ENCODE measurements at places on chromosomes 3 and 15.

DNA sequence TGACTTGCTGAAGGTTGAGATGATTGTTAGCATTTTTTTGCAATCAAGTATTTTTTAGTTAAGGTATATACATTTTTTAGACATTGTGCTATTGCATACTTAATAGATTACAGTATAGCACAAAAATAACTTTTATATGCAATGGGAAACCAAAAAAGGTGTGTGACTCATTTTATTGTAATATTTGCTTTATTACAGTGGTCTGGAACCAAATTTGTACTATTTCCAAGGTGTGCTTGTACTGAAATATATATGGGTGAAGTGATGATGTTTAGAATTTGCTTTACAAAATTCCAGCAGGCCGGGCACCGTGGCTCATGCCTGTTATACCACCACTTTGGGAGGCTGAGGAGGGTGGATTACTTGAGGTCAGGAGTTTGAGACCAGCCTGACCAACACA, 29.1 kb upstream of the TBC1D23 start:
- no peak for DNase-seq

DNA sequence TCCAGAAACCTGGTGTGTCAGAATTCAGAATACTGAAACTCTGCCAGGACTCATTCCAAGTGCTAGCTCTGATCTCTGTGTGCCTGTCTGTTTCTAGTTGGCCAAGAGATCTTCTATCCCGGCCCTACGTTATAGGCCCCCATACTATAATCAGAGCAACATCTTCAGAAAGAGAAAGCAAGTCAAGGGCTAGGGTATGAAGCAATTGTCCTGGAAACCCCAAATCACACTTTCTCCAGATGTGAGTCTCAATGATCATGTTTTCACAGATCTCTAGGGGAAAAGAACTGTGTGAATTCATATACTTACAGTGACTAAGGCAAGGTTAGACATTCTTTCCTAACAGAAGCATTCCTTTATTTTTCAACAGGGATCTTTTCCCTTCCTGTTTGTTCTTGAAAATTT, 309.7 kb downstream of the SLC9A9 start:
- no peak for DNase-seq

DNA sequence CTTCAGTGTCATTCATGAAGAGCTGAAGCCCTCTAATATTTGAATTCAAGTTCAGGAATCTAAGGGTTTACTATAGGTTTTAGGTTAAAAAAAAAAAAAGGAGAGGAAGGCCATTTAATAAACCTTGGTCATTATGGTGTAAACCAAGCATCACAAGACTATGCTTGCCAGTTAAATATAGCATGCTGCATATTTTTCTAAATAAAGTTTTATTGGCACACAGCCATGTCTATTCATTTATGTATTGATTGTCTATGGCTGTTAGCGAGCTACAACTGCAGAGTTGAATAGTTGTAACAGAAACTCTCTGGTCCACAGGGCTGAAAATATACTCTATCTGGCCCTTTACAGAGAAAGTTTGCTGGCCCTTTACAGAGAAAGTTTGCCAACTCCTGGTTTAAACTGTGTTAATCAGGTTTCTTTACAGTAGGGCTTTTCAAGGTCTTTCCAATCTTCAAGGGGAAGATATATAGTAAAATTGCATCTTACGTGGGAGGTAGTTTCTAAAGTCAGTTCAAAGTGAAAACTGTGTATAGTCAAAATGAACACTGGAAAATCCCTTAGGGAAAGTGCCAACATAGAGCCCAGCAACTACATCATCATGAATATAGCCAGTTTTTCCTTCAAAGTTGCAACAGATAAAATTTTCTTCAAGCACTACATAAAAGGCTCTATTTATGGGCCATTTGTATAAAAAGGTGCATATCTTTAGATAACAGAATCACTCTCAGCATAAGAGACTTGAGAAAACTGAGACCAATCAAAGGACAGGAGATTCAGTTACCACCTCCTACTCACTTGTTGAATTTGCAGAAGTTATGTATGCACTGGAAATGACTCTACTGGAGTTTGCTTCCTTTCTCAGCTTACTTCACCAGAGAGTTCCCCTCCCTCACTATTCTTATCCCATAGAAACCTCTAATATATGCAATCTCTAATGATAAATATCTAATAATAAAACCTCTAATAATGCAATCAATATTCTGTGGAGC, 49.7 kb upstream of the FRMD4B start:
- no peak for DNase-seq

- no peak for DNase-seq
Observed at GRCh38 chr3:5458526-5458925, 271.0 kb downstream of the EDEM1 start.

DNA sequence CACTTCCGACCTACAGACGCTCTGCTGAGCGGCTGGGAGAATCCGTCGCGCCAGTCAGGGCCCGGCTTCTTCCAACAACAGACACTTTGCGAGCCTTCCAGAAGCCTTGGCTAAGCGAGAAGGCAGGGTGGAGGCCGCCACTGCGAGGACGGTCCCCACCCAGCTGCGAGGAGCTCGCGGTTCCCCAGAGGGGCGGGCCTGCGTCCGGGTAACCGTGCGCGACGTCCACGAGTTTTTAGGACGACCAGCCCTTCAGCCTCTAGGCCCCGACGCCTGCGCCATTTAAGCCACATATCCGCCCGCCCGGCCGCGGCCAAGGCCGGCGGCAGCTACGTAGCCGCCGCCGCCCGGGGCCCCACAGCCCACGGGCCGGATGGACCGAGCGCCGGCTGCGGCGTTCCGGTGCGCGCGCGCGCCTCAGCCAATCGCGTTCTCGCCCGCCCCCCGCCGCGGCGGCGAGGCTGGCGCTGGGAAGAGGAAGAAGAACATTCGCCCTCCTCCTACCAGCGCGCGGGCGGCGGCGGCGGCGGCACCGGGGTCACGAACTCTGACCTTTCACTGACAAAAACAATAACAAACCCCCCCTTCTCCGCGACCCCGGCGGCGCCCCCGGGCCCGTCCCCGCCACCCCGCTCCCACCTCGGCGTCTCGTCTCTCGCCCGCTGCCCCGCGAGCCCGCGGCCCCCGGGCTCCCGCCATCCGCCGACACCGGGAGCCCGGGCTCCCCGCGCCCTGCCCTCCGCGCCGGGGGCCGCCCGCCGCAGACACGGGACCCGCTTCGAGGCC, at the start of gene NR2C2:
Gene NR2C2, plus strand, starts transcription at position 484 of the 786 bp plus-strand sequence. CDS start 56,332 bp downstream, outside the sequence.
- peak; percentile 56 for DNase-seq

GRCh38 chr3:57709031-57709430, 16.2 kb upstream of the DENND6A start:
- DNase-seq = no peak

GRCh38 chr3:28590216-28590615, 241.6 kb upstream of the AZI2 start:
- DNase-seq = no peak

GRCh38 chr15:79641841-79642240, 209.7 kb downstream of the MINAR1 start:
- no peak for DNase-seq

DNA sequence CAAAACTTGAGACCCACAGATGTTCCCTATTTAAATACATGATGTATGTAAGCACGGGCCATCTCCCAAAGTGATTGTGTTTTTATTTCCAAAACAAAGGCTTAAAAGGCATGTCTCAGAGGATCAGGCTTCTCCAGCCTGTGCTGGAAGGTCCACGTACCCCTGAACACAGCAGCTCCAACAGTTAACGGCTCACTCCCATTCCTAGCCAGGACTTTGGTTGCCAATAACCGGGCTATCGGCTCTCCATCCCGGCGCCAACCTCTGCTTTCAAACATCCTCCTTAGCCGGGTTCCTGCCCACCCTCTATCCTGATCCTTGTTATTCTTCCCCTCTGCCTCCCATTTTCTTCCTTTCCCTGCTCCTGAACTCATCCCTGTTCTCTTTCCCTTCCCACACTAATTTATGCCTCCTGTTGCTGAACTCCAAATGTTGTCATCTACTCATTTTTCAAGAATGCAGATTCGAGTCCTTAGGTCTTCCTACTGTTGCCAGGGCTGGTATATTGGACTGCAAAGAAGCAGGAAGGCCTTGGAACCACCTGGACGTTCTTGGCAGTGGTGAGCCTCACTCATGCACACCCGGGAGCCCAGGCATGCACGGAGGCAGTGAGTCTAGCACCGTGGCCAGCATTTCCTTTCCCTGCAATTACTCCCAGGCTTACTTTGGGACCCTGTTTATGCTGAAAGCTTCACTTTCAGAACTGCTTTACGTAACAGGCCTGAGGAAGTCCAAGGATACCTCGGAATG, 128.4 kb upstream of the RAD18 start:
- DNase-seq = no peak

DNA sequence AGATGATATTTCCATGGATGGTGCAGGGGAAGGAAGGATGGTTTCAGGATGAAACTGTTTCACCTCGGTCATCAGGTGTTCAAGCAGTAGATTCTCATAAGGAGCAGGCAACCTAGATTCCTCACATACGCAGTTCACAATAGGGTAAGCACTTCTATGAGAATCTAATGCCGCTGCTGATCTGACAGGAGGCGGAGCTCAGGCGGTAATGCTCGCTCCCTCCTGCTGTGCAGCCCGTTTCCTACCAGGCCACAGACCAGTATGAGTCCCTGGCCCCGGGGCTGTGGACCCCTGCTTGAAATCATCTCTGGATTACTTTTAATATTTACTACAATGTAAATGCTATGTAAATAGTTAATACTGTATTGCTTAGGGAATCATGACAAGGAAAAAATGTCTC, 241.8 kb downstream of the ROBO2 start:
- no peak for DNase-seq

- DNase-seq = no peak
Observed at GRCh38 chr3:73010158-73010557, 13.5 kb downstream of the PPP4R2 start.

GRCh38 chr3:13896473-13897154, 16.7 kb upstream of the WNT7A start:
- DNase-seq = no peak

GRCh38 chr3:11438646-11439045, 166.4 kb downstream of the ATG7 start:
- no peak for DNase-seq

DNA sequence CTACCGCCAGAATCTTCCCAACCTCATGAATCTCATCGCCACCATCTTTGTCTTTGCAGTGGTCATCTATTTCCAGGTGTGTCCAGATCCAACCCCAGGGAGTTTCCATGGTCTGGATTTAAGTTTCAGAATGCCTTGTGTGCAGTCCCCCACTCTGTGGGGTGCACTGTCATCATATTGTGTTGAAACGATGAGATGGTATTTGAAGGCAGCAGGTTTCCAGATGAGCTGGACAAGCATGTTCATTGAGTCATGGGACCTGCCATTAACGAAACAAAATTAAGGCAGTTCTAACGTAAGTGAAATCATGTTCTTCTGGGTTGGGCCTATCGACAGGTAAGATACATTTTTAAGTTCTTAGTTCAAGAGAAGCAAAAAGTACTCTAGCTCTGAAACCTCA, 12.7 kb downstream of the SEC61A1 start:
- no peak for DNase-seq

GRCh38 chr3:16589867-16590624, 15.2 kb downstream of the DAZL start:
- DNase-seq = no peak

GRCh38 chr3:55558316-55558715, 71.2 kb upstream of the WNT5A start:
- DNase-seq = no peak

DNA sequence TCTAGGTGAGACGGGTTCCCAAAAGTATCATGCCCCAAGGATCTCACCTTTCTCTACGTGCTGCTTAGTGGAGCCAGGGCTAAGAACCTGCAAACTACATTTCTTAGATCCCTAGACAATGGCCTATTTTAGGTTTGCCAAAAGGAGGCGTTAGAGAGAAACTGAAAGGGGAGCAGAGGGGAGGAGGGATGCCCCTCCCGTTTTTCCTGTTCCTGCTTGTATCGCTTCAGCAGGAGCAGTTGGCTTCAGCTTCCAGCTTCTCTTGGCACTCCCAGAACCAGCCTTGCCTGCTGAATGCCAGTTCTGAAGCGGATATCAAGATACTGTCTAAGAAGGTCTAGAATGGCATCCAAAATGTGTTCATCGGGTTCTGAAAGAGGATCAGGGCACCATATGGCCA, 58.4 kb upstream of the ABHD17C start:
- no peak for DNase-seq

- DNase-seq = no peak
Observed at GRCh38 chr3:52769786-52770455, 819 bp downstream of the NEK4 start.

- DNase-seq = no peak
Observed at GRCh38 chr3:52222319-52223221, 2.9 kb downstream of the TLR9 start.

DNA sequence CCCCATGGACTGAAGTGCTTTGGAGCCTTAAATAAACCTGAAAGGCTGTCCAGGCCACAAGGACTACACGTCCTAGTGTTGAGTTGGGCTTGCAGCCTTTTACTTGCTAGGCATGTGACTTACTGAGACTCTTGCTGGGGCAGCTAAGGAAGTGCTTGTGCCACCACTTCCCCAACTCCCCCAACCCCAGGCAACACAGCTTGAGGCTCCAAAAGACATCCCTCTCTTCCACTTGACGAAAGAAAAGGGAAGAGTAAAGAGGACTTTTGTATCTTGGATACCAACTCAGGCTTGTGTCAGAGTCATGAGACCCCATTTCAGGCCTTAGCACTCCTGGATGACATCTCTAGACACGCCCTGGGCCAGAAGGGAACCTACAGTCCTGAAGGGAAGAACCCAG, 109.8 kb downstream of the XRN1 start:
- no peak for DNase-seq

- no peak for DNase-seq
Observed at GRCh38 chr3:72719137-72719536, 129.1 kb downstream of the SHQ1 start.

- no peak for DNase-seq
Observed at GRCh38 chr3:37444696-37445095, 270.3 kb upstream of the LRRFIP2 start.

- no peak for DNase-seq
Observed at GRCh38 chr3:193942516-193943055, 193.4 kb upstream of the HES1 start.

DNA sequence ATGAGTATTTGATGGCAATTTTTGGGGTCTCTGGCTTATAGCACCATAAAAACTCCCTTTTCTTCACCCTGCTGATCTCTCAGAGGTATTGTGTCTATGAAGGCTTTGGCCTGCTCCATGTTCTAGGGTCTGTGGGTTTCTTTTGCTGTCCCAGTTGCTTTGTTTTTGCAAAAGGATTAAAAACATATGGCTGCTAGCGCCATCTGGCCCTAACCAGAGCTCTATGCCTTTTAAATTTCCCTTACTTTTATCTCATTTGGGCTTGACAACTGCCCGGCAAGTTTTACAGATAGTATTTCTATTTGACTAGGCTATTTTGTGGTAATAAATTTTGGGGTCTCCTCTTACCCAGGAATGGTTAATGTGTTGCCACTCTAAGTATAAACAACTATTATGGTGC, 6.4 kb upstream of the GHRL start:
- no peak for DNase-seq

DNA sequence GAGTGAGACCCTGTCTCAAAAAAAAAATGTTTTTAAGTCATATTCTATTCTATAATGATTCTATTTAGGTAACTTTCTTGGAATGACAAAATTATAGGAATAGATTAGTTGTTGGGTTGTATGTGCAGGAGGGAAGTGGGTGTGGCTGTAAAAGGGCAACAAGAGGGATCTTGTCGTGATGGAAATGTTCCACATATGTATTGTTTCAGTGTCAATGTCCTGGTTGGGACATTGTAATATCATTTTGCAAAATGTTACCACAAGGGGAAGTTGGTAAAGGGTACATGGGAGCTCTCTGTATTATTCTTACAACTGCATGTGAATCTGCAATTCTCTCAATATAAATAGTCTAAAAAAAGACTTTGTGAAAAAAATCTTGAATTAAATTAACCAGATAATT, 14.3 kb upstream of the ABHD5 start:
- no peak for DNase-seq

- no peak for DNase-seq
Observed at GRCh38 chr3:116020989-116021388, 397.7 kb downstream of the GAP43 start.

- DNase-seq = no peak
Observed at GRCh38 chr15:89487791-89488190, 8.6 kb downstream of the RHCG start.

Data from HS-27A (cell line).